Fibroblast of villous mesenchyme (primary cell): ENCODE measurements at places on chromosomes 1 and 21.

DNA sequence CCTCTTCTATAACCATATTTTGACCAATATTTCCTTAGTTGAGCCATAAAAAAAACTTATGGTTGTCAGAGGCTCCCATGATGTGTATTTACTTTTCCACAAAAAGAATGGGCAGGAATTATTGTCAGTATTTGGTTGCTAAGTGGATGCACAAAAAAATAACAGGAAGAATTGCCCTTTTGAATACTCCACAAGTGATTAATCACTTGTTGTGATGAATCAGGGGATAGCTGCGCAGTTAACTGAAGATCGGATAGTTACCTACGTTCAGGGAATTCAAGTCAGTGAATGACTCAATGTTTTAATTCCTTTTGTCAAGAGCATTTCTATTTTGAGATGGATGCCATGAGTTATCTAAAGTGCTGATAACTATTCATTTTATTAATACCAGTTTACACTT lies 785.2 kb upstream of the B3GALT2 start:
- DNase-seq: peak; percentile 8

DNA sequence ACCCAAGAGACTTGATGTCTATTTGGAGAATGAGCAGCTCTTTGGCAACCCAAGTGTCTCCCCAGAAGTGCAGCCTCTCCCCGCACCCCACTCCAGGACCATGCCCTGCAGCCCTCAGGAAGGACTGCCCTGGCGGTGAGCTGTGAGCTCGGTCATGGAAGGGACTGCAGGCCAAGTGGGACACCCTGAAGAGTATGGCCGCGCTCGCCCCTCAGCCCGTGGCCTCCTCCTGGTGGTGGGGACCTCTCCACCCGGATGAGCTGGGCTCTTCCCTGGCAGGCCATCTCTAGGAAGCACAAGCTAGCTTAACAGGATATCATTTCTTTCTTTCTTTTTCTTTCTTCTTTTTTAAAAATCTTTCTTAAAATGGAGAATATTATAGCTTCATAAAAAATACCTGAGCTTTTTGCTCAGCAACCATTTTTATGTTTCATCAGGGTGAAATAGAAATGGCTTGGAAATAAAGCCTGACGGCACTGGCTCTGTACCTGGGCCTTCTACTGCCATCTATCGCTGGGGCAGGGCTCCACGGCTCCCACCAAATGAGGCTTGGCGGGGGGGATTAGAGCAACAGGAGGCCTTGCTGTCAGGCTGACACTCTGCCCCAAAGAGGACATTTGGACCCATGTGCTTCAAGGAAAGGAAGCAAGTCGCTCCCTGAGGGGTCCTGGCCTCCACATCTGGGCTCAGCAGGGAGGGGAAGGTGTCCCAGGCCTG lies 296.2 kb upstream of the VAMP3 start:
- DNase-seq: no peak

DNA sequence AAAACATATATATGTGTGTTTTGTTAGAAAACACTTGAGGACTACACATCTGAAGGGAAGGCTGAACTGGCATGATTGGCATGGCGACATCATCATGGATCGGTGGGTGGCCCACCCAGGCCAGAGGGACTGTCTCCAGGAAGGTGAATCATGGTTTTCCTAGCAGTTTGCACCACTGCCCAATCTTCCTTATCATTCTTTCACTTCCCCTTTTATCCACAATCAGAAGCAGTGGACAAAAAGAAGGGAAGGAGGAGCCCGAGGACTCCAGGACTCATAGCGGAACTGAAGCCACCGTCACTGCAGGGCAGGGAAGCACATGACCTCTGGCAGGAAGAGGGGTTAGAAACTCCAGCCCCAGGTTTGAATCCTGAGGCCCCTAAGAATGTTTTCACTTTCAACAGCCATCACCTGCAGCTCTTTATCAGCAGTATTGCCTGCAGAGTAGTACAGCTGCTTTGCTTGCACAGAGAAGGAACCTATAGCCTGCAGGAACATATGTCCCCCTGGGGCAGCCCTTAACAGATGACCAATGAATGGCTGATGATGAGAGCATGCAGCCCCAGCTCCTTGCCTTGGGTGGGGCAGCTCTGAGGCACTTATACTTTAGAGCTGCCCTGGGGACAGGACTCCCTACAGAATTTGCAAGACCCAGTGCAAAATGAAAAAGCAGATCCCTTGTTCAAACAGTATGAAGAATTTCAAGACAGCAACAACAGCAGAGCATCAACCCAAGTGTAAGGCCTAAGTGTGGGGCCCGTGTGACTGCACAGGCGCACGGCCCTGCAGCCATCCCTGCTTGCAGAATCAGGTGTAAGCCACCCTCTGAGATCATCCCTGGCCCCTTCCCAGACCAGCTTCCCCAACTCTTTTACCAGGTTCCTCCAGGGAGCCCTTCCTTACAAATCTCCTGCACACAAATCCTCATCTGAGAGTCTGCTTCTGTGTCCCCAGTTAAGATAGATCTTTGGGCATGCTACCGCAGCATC lies 241.8 kb upstream of the IRF2BP2 start:
- no peak for DNase-seq

DNA sequence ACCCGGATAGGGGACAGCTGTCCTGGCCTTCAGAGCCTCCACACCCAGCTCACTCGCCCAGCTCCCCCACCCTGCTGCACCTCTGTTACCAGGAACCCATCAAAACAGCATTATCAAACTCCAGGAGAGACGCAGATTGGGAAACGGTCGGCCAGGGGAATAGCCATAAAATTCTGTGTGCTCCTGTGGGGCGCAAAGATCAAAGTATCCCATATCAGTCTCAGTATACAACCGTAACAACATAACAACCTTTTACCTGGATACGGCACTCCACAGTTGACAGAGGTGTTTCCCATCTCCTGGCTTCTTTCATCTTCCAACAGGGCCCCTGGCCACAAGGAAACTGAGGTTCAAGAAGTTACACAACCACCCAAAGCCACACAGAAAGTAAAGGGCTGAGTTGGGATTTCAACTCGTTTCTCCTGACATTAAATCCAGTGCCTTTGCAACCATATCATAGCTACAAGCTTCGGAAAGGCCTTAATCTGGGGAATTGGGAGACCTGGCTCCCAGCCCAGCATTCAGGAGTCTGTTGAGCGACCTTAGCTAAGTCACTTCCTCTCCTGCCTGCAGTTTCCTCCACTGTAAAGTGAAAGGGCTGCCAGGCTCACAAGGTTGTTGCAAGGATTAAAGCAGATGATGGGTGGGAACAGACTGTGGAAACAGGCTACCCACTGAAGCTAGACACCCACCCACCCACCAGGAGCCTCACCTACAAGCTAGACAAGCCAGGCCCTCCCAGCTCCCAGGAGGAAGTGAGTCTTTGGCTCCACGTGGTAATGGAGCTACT lies 8.1 kb upstream of the EPHB2 start:
- DNase-seq: peak; percentile 8

DNA sequence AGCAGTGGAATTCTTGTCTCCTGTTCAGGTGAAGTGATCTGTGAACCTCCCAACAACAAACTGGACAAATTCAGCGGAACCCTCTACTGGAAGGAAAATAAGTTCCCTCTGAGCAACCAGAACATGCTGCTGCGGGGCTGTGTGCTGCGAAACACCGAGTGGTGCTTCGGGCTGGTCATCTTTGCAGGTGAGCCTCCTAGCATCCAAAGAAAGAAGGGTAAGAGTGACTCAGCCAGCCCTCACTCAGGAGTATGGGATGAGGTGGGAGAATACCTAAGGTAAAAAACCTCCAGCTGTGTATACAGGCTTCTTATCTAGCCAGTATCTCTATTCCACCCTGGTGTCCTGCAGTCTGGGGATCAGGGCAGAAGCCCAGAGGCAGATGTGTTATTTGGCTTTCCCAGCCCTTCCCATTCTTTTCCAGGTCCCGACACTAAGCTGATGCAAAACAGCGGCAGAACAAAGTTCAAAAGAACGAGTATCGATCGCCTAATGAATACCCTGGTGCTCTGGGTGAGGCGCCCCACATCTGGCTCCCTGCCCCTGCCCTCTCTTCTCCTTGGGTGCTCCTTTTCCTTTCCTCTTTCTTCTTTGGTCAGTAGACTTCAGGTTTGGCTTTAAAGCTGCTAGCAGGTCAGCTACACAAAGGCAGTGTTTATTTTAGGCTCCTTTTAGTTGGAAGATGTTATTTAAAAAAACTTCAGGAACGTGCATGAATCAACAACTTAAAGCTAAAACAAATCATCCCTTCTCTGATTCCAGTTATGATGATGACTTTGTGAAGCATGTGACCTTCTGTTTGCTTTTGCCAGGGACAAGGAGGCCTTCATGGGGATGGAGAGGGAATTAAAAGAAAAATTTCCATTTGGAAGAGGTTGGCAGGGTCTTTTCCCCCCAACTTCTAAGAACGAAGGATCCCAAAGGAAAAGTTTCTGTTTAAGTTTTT lies 9.0 kb downstream of the ATP8B2 start:
- peak; percentile 55 for DNase-seq

GRCh38 chr1:12114916-12115315 lies 51.8 kb downstream of the TNFRSF8 start:
- DNase-seq: no peak

- DNase-seq: no peak
Measured at GRCh38 chr1:164855716-164856329, 296.8 kb downstream of the PBX1 start.

GRCh38 chr1:154433161-154433764 lies 28.1 kb downstream of the IL6R start:
- DNase-seq: no peak

- no peak for DNase-seq
Measured at GRCh38 chr1:157195521-157196244, 57.5 kb upstream of the ETV3 start.

DNA sequence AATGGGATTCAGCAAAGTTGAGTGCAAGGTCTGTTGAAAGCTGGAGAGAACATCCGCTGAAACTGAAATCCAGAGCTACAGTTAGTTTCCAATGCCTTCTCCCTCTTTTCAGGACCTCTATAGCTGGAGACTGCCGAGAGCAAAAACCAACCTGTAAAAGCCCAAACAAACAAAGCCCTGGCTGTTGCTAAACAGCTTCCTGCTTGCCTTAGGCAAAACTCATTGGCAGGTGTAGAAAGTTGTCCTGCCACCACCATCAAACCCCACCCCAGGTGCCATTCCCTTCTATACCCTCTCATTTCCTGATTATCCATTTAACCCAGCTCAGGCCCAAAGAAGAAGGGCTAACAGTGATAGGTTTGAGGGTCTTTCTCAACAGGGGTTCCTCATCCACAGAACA lies 24.7 kb downstream of the SCYL3 start:
- no peak for DNase-seq
